NCI-H2081 (cell line): ENCODE measurements at places on chromosomes 7 and 10.
A peak's percentile ranks its signal among the peaks of the same experiment; 100 is the strongest.

DNA sequence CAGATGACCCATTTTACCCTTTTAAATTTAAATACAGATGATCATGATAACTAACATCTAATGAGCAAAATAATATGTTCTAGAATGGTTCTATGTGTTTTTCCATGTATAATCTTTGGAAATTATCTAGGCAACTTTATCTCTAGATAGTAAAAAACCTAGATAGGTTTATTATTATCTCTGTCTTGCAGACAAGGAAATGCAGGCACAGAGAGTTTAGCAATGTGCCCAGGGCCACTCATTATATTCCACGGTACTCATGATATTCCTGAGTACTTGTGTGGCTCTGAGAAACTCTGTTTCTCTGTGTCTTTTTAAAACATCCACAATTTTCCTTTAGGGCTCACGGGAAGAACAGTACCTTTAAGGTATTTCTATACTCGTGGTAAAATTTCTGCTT is 26.4 kb upstream of the SNX13 start:
- DNase-seq = no peak

DNA sequence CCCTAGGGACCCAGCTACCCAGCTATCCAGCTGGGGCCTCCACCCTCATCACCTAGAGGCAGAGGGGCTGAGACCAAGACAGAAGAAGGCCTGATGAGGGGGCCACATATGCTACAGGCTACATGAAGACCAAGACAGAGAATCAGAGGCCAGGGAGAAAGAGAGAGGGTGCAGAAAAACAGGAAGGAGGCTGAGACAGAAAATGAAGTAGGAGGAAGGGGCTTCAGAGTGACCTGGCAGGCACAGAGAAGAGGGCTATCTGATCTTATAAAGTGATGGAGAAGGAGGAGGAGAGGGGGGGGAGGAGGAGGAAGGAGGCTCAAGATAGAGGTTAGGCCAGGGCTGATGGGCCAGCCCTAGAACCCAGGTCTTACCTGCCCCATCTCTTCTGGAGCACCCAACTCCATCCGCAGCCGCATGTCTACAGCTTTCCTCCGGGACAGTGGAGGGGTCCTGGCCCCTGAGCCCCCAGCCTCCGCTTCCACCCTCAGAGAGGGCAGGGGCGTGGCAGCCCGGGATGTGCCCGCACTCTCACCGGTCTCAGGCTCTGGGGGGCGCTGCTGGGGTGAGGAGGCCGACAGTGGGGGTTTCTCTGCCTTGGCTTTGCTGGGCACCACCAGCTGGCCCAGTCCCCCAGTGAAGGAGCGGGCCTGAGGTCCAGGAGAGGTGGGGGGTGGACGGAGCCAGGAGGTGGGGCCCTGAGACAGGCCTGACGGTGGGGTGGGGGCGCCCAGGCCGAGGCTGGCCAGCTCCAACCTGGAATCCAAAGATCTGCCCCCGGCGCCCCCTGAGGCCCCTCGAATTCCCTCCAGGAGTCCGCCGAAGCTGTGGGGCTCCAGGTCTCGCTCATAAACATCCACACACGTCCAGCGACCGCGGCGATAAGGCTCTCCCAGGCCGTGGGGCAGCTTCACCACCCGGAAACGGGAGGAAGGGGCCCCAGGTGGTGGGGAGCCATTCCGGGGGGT is 1.8 kb downstream of the TSC22D4 start:
- no peak for DNase-seq

DNA sequence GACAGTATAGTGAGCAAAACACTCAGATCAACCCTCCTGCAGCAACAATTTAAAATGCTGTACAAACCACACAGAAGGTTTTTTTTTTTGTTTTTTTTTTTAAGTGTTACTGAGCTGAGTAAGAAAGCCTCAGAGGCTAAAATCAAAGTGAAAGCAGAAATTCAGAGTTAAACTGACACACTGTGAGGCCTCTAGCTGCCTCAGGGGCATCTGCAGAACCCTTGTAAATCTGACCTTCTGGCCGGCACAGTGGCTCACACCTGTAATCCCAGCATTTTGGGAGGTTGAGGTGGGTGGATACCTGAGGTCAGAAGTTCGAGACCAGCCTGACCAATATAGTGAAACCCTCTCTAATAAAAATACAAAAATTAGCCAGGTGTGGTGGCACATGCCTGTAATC is 7.4 kb upstream of the GNA12 start:
- no peak for DNase-seq

GRCh38 chr7:102837802-102838201 is 75.0 kb upstream of the LRRC17 start:
- no peak for DNase-seq

DNA sequence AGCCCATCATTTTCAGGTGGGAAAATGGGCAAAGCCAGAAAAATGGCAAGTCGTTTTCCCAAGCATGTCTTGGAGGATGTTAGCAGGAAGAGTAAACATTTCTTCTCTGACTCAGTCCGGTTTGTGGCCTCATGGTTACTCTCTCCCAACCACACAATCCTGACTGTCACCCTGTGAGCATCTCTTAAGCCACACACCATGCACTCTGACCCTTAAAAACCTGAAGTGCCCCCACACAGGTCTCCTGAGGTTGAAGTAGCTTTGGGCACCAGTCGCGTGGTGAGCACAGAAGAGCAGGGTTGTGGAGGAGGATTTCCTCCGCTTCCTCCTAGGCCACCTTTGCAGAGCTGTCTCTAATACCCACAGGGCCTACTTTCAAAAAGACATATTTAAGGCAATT is 387.3 kb upstream of the NPVF start:
- DNase-seq = no peak

GRCh38 chr7:4029941-4030340 is 652.2 kb upstream of the FOXK1 start:
- DNase-seq = no peak

- DNase-seq = no peak
Measured at GRCh38 chr7:142749218-142749993, at the start of gene PRSS1. TSS of gene PRSS1 (plus strand) at chr7:142749472. CDS start at chr7:142749485, 13 bp downstream.

- DNase-seq = no peak
Measured at GRCh38 chr7:12584930-12585329, 14.4 kb downstream of the SCIN start.

DNA sequence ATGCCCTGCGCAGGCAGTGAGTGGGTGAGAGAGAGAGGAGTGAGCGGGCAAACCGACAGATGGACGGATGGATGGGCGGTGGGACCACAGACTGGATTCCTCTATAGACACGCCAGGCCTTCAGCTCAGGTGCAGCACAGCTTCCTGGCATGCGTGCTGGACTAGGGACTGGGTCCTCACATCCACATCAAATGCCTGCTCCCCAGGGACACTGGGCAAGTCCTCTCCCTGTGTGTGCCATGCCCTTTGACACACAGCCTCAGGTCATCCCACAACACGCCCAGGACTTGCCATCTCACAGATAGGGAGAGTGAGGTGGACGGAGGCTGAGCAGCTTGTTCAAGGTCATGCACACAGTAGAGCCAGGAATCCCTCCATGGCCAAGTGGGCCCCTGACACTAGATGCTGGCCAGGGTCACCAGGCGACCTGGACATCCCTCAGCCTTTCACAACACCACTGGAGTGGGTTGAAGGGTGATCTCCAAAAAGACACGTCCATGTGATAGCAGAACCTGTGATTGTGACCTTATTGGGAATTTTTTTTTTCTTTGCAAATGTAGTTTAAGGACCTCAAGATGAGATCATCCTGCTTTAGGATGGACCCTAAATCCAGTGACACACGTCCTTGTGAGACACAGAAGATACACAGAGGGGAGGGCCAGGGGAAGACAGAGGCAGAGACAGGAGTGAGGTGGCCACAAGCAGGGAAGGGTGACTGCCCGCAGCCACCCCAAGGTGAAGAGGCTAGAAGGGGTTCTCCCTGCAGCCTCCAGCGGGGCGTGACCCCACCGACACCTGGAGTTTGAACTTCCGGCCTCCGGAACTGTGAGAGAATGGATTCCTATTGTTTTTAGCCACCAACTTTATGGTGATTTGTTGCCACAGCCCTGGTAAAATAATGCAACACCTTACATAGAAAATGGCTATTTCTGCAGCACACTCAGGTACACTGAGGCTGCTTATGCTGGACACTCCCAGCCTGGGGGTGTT is 155.0 kb upstream of the CHST15 start:
- DNase-seq = no peak

- no peak for DNase-seq
Measured at GRCh38 chr7:130398526-130399090, 18.3 kb downstream of the CPA1 start.

- no peak for DNase-seq
Measured at GRCh38 chr10:113889911-113890310, 35.5 kb downstream of the NHLRC2 start.

DNA sequence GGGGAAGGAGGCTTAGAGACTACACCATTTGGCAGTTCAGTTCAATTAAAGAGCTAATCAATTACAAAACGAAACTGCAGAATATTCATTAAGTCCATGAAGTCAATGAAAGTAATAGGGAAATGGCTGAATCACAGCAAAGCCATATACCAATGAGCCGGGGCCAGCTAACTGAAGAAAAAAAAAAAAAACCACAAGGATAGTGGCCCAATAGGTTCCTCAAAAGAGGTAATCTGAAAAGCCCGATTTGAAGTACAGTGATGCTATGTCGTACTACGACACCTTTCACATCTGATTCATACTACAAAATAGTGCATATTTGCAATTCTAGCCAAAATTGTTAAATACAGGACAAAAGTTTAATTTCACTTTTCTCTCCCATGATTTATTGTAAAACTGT is 2.5 kb downstream of the ARHGAP12 start:
- no peak for DNase-seq

GRCh38 chr10:27611744-27612550 is 107.8 kb downstream of the RAB18 start:
- DNase-seq = no peak

- no peak for DNase-seq
Measured at GRCh38 chr10:84117686-84118394, 21.5 kb upstream of the GHITM start.

GRCh38 chr7:151426441-151426903 is 13.5 kb downstream of the CRYGN start:
- DNase-seq = no peak

GRCh38 chr7:150828384-150828783 is 23.9 kb upstream of the AOC1 start:
- DNase-seq = no peak

- DNase-seq = peak; percentile 30
Measured at GRCh38 chr10:80163741-80164341, 31.3 kb downstream of the PLAC9 start.

GRCh38 chr10:13439313-13440184 is 89.3 kb downstream of the BEND7 start:
- DNase-seq = peak; percentile 11

DNA sequence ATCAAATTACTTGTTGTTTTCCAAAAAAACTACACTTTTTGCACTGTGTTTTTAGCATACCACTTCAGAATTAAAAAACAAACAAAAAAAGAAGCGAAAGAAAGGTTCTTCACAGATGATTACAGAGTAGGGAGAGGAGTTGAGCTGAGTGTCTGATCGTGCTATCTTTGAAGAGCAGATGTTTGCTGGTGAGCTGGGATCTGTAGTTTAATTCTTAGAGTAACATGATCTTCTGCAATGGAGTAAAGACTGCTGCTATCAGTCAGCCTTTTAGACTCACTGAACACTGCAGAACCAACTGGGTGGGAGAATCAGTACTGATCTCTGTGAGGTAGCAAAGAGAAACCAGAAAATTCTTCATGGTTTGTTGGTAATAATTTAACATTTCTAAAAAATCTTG is 1197.8 kb upstream of the SORCS1 start:
- no peak for DNase-seq

DNA sequence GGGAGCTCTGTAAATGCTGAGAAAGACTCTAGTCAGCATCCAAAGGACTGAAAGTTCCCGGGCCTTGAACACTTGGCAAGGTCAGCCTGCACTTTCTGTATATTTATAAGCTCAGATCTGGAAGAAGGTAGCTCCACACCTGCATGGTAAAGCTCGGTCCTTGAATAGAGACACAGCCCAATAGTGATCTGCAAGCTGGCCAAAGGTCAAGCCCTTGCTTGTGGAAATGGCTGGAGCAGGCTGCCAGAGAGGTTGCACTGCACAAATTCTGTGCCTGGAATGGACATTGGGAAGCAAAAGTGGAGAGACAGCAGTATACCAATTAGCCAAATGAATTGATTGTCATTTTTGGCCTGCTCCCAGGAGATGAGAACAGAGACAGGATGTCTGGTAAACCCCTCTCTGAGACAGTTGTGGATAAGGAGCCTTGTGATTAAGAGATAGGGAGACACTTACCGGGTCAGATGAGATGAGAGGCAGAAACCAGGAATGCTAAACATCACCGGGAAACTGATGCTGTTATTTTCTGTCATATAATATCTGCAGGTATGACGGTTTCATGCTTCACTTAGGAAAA is 8.0 kb upstream of the FRA10AC1 start:
- DNase-seq = no peak

DNA sequence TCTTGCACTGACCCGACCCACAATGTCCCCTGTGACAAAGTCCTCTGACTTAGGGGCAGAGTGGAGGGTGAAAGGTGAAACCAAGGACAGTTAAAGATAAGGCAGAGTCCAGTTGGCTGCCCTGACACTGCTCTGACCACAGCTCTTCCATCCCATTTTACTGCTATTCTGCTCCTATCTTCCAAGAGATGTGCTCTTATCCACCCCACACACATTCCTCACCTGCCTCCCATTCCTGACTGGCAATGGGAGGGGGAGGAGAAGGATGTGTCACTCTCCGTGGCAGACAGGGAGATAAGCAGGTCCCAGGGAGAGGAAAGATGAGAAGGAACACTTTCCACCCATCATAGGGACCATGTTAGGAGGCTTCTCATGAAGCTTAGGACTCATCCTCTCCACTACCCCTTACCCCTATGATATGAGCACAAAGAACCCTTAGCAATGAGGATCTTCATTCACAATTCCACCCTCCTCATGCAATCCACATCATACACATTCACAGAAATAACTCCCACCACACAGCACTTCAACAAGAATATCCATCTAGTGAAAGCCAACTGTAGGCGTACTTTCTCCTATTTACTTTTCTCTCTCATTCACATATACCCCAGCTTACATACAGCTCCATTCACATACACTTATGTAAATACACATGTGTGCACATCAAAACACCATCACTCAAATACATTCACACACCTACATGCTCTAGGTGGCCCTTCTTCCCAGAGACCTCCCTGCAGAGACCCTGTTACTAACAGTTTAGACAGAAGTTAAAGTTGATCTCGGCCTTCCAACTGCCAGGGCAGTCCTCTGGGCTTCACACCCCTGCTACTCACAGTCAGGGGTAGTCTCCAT is 6.6 kb downstream of the SYNPO2L start:
- no peak for DNase-seq

DNA sequence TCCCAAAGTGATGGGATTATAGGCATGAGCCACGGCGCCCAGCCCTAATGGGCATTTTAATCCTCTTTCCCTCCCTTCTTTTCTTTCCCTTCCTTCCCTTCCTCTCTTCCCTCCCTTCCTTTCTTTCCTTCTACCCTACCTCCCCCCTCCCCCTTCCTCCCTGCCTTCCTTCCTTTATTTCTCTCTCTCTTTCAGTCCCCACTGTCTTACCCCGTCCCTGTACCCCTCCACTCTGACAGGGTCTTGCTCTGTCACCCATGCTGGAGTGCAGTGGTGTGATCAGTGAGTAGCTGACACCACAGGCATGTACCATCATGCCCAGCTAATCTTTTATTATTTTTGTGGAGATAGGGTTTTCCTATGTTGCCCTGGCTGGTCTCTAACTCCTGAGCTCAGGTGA is 24.2 kb downstream of the LCOR start:
- no peak for DNase-seq

DNA sequence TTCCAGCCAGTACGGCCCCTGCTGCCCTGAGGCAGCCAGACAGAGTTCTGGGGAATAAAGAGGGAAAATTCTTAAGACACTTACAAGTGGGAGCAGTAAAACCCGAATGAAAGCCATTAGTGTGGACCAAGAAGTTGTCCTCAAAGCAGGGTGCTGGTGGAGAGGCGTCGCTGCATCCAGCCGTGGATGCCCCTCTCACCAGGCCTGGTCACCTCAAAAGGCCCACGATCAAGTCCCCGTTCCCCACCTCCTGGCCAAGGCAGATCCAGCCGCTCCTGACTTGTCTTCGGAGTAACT is 656 bp downstream of the VSTM4 start:
- no peak for DNase-seq
